Astrocyte (in vitro differentiated cells and primary cell): ENCODE measurements at places on chromosomes 3 and 15. TPM values are rescaled to one million over a fixed set of nuclear protein-coding genes. Genes with fewer than 3 reads are reported as not detected.

- H3K36me3 ChIP-seq: no peaks in the 10 kb centered on the region
- H3K27ac ChIP-seq: peak overlapping the region; percentile 67
- peak; percentile 26 for DNase-seq
- no peaks in the 10 kb centered on the region for H3K27me3 ChIP-seq
These were observed 273.1 kb downstream of the FOXP1 start for GRCh38 chr3:71310359-71310979.

The EXD1 gene
- total RNA-seq: 0.07 TPM in 1 of 2 replicates, not detected in the other

The CHRNA5 gene
- total RNA-seq: 1.5 and 2.5 TPM in 2 replicates

The WDR49 gene
- total RNA-seq: 0.43 and 0.84 TPM in 2 replicates

DNA sequence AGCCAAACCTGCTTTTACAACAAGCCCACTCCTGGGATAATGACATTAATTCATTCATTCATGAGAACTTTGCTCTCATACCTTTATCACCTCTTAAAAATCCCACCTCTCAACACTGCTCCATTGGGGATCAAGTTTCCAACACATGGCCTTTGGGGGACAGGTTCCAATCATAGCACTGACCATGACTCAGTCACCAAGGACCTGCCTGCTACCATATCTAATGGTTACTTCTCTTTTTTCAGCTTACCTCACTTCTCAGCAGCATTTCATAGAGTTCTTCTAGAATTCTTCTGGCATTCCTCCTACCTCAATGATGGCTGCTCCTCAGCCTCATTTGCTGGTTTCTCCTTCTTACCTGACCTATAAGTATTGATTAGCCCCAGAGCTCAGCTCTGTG is 36.9 kb upstream of the RYK start:
- H3K4me1 ChIP-seq: no peaks in the 10 kb centered on the region
- no peaks in the 10 kb centered on the region for H3K27me3 ChIP-seq
- no peak overlapping the region for H3K27ac ChIP-seq
- H3K4me3 ChIP-seq: no peak overlapping the region

The CLEC3B gene
- 0.32 TPM in 1 of 2 replicates, not detected in the other for total RNA-seq

DNA sequence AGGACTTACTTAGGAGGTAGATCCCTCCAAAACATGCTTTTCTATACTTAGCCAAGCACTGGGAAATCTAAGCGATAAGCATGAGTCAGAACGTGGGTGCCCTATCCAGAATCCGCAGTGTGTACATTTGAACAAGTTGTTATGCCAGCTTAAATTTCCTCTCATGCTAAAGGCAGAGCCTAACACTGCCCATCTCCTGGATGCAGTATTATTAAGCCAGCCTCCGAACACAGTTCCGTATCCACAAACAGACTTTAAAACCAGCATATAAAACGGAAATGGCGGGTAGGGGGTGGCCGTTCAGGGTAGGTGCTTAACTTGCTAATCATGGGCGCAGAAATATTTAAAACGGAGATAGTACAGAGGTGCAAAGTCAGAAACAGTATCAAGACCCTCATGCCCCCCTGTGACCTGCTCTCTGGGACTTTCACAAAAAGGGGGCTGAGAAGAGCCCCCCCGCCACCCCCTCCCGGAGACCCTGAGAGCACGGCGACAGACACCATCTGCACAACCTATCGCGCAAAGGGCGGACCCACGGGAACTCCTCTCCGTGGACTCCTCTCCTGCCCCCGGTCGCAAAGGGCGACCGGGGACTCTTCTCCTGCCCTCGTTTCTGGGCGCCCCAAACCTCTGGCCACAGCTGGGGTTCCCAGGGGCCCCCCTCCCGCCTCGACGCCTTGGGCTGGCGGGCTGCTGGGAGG is 889 bp upstream of the LRRIQ4 start:
- H3K4me1 ChIP-seq: peaks cover 19% of the 10 kb centered on the region
- no peaks in the 10 kb centered on the region for H3K36me3 ChIP-seq
- peak; percentile 67 for DNase-seq

The B4GALT4 gene
- 36.7 and 45.4 TPM in 2 replicates for total RNA-seq

- peak; percentile 90 for DNase-seq
- H3K27ac ChIP-seq: no peak overlapping the region
- no peaks in the 10 kb centered on the region for H3K36me3 ChIP-seq
- H3K4me1 ChIP-seq: peaks cover 7% of the 10 kb centered on the region
- no peak overlapping the region for H3K4me3 ChIP-seq
- H3K27me3 ChIP-seq: no peaks in the 10 kb centered on the region
These were observed 89.5 kb downstream of the MYH15 start for GRCh38 chr3:108420926-108421325.

DNA sequence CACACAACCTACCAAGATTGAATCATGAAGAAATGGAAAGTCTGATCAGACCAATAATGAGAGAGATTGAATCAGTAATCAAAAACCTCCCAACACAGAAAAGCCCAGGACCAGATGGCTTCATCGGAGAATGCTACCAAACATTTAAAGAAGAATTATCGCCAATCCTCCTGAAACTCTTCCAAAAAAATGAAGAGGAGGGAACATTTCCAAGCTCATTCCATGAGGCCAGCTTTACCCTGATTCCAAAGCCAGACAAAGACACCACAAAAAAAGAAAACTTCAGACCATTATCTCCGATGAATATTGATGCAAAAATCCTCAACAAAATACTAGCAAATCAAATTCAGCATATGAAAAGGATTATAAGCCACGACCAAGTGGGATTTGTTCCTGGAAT is 94.1 kb downstream of the SENP2 start:
- no peak for DNase-seq
- H3K4me3 ChIP-seq: no peak overlapping the region
- no peaks in the 10 kb centered on the region for H3K27me3 ChIP-seq
- H3K36me3 ChIP-seq: peaks cover 13% of the 10 kb centered on the region
- H3K4me1 ChIP-seq: no peaks in the 10 kb centered on the region

- H3K36me3 ChIP-seq: no peaks in the 10 kb centered on the region
- H3K4me1 ChIP-seq: no peaks in the 10 kb centered on the region
- no peaks in the 10 kb centered on the region for H3K27me3 ChIP-seq
- DNase-seq: no peak
These were observed 174.4 kb upstream of the FAM3D start for GRCh38 chr3:58840949-58841348.

The TUSC7 gene
- total RNA-seq: not detected in 2 replicates

GRCh38 chr15:35665896-35666536 is 120.1 kb upstream of the DPH6 start:
- H3K36me3 ChIP-seq: no peaks in the 10 kb centered on the region
- no peaks in the 10 kb centered on the region for H3K27me3 ChIP-seq
- DNase-seq: no peak
- no peak overlapping the region for H3K27ac ChIP-seq
- no peaks in the 10 kb centered on the region for H3K4me1 ChIP-seq

DNA sequence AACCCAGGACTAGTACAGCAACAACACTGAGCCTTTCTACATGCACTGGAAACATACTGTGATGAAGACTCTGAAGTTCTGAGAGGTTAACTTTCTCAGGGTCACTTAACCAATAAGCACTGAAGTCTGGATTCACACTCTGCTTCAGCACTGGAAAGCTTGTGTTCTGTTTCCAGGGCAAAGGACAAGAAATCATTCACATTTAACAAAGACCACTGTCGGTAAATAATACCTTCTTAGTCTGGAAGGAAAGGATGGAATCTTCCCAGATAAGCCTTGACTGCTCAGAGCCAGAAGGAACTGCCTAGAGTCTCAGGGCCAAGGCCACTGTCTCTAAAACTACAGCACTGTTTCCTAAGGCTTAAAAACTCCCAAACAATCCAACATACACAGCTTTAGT is 4.3 kb upstream of the GLYCTK start:
- no peak overlapping the region for H3K27ac ChIP-seq
- H3K27me3 ChIP-seq: no peaks in the 10 kb centered on the region
- no peak for DNase-seq
- H3K4me3 ChIP-seq: no peak overlapping the region

The CEP97 gene
- 10.1 and 11.5 TPM in 2 replicates for total RNA-seq

DNA sequence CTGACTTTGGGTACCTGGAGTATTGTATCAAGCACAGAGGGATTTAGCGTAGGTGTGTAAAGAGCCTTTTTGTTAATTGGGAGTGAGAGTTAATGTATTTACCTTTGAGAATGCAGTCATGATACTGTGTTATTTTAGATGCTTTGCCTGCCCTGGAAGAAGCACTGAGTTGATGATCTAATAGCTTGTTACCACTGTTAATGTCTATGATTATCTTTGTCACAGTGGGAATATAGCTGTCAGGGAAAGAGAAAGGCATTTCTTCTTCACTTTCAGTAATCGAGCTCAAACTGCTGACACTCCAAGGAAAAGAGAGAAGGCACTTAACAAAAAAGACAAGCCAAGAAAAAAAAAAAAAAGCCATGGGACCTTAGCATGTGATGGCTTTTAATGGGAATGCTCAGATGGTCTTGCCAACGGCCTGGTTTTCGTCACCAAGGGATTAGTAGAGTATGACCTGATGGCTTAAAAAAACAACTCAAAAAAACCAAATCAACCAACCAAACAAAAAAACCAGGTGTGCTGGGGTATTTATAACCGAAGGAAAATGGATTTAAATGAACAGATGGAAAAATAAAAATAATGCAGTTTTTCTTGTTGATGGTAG is 387.4 kb downstream of the PTPRG start:
- no peaks in the 10 kb centered on the region for H3K4me1 ChIP-seq
- no peak for DNase-seq
- no peaks in the 10 kb centered on the region for H3K36me3 ChIP-seq
- H3K4me3 ChIP-seq: no peak overlapping the region

- no peaks in the 10 kb centered on the region for H3K27me3 ChIP-seq
- peaks cover 5% of the 10 kb centered on the region for H3K4me1 ChIP-seq
- H3K27ac ChIP-seq: no peak overlapping the region
- H3K36me3 ChIP-seq: no peaks in the 10 kb centered on the region
- no peak overlapping the region for H3K4me3 ChIP-seq
These were observed 99.1 kb downstream of the TMEM108 start for GRCh38 chr3:133137042-133137996.

GRCh38 chr3:42055291-42055690 is 35.9 kb upstream of the TRAK1 start:
- H3K4me3 ChIP-seq: no peak overlapping the region
- no peak overlapping the region for H3K27ac ChIP-seq
- DNase-seq: peak; percentile 45
- no peaks in the 10 kb centered on the region for H3K36me3 ChIP-seq
- H3K4me1 ChIP-seq: peaks cover 23% of the 10 kb centered on the region
- no peaks in the 10 kb centered on the region for H3K27me3 ChIP-seq

The PLA2G4F gene
- 0.30 TPM in 1 of 2 replicates, not detected in the other for total RNA-seq

The POPDC2 gene
- total RNA-seq: 1.8 and 2.1 TPM in 2 replicates

The CATSPER2 gene
- total RNA-seq: 2.0 and 3.3 TPM in 2 replicates

DNA sequence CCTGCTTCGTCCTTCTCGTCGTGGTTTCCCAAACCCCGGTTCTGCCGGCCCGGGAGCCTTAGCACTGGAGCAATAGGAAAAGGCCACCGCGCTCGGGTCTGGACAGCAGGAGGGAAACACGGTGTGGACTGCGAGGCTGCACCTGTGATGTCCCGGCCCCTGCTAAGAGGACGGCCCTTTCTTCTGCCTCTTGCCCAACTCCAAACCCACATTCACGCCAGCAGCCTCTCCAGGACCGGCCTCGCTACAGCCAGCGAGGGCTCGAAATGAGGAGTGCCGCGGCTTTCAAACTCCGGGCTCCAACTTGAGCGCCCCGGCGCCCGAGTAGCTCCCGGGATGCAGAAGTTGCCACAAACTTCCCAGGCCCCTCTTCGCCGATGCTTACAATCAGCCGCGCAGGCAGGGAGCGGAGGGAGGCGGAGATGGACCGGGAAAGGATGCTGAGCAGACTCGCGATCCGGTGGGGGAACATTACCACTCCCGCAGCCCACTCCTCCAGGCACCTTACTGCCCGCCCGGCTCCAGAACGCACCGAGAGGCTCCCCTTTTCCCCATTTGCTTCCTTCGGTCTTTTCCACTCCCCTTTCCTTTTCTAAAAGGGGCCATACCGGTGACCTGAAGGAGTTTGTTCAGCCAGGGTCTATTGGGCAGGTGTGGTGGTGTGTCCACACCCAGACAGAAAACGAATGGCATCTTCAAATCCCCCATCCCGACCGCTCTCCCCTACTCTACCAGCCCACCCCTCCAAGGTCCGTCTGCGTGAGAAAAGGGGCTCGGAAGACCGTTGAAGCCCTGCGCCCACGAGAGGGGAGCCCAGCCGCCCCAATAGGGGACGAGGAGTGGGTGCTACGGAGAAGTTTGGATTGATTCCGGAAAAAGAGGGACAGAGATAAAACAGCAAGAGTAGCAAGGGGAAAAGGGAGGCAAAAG is 18.8 kb upstream of the SATB1 start:
- H3K36me3 ChIP-seq: no peaks in the 10 kb centered on the region
- peaks cover 14% of the 10 kb centered on the region for H3K4me1 ChIP-seq
- peak overlapping the region; percentile 70 for H3K4me3 ChIP-seq
- no peak overlapping the region for H3K27ac ChIP-seq
- DNase-seq: no peak

DNA sequence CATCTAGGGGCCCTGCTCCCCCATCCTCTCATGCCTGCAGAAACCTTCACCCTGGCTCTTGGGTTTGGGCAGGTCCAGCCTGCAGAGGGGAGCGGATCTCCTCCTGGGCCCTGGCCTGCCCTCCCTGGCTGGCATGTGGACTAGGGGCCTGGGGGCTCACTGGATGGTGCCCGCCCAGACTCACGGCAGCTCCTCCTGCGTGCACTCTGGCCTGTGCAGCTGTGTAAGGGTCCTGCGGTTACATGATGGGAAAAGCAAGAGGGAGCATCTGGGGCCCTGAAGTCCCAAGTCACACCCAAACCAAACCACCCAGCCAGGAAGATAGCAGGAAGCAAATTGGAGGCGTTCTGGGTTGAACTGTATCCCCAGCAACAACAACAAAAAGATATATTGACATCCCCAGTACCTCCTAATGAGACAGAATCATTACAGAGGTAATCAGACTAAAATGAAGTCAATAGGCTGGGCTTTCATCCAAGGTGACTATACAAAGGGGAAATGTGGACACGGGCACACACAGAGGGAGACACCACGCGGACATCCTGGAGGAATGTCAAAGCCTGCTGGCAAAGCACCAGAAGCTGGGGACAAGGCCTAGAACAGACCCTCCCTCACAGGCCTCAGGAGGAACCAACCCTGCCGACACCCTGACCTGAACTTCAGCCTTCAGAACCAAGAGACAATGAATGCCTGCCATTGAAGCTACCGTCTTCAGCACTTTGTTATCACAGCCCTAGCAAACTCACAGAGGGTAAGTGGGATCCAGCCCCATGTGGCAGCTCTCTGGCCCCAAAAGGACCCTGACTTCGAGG is 10.4 kb upstream of the CLK3 start:
- no peak overlapping the region for H3K27ac ChIP-seq
- no peak for DNase-seq
- no peaks in the 10 kb centered on the region for H3K4me1 ChIP-seq

- DNase-seq: peak; percentile 27
- no peaks in the 10 kb centered on the region for H3K27me3 ChIP-seq
- no peaks in the 10 kb centered on the region for H3K36me3 ChIP-seq
- H3K4me1 ChIP-seq: no peaks in the 10 kb centered on the region
- H3K27ac ChIP-seq: no peak overlapping the region
- H3K4me3 ChIP-seq: no peak overlapping the region
These were observed 415.3 kb upstream of the ALCAM start for GRCh38 chr3:104951426-104951825.

GRCh38 chr15:31393444-31394091 is 66.9 kb downstream of the KLF13 start:
- no peaks in the 10 kb centered on the region for H3K36me3 ChIP-seq
- H3K27me3 ChIP-seq: no peaks in the 10 kb centered on the region
- H3K4me3 ChIP-seq: no peak overlapping the region
- no peak overlapping the region for H3K27ac ChIP-seq

- DNase-seq: no peak
- peaks cover 7% of the 10 kb centered on the region for H3K4me1 ChIP-seq
- H3K27me3 ChIP-seq: no peaks in the 10 kb centered on the region
- H3K4me3 ChIP-seq: peak overlapping the region; percentile 21
- no peak overlapping the region for H3K27ac ChIP-seq
These were observed 1097.7 kb downstream of the ROBO1 start for GRCh38 chr3:78670094-78670493.

- no peaks in the 10 kb centered on the region for H3K36me3 ChIP-seq
- DNase-seq: no peak
These were observed 93.0 kb downstream of the NFKBIZ start for GRCh38 chr3:101942356-101942755.
